Amygdala (tissue), 56 donors: ENCODE measurements at places on chromosomes 5 and 9.
A peak's percentile ranks its signal among the peaks of the same experiment; 100 is the strongest.

- no peak for DNase-seq
These were observed 93.4 kb upstream of the DMAC1 start for GRCh38 chr9:7892975-7893374.

DNA sequence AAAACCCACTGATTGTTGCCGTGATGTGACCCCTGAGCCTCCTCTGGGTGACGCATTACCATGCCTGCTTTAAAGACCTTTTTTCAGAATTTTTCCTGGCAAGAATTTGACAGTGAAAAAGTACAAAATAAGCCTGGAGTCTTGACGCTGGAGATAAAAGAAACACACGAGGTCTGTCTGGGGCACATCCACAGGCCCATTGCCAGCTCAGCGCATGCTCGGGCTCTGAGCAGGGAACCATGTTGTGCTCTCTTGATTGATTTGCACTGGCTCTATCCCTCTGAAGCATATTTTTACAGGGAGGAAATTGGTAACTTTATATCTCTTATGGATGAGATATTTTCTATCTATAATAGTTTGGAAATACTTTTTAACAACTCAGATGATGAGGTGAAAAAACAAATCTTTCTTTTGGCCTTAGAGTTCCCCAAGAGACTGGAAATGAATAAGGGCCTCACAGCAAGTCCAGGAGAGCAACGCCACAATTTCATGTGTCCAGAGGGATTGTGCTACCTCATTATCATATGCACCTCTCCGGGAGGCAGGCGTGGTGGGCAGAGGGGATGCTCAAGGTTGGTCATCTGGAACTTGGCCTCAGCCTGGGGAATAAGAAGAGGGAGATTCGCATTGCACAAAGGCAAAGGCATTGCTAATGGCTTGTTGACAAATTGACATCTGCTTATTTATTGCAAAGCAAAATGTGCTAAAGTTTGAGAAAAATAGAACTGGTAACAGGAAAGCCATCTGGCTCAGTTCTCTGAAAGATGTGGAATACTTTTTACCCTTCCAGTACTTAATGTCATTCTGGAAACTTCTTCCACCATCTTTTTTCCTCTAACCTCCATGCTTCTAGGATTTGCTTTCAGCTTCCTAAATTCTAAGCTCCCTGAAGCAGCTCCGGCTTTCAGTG, 183.8 kb downstream of the PJA2 start:
- DNase-seq, result no peak

DNA sequence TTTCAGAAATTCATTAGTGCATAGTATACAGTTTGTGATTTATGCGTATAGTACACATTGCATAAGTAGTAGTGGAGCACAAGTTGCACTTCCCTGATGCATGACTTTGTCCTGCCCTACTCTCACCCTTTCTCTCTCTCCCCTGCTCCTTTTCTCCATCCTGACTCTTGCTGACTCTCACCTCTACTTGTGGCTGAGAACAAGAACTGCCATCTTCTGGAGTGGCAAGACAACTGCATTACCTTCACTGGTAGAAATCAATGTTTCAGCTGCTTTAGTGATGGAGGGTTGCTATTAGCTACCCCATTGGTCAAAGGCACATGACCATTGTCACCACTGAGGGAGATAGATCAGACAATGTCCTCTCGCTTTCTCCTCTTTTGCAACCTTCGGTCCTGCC, 26.9 kb downstream of the SPEF2 start:
- DNase-seq, result no peak

GRCh38 chr9:13205824-13206223, 73.7 kb downstream of the MPDZ start:
- no peak for DNase-seq

DNA sequence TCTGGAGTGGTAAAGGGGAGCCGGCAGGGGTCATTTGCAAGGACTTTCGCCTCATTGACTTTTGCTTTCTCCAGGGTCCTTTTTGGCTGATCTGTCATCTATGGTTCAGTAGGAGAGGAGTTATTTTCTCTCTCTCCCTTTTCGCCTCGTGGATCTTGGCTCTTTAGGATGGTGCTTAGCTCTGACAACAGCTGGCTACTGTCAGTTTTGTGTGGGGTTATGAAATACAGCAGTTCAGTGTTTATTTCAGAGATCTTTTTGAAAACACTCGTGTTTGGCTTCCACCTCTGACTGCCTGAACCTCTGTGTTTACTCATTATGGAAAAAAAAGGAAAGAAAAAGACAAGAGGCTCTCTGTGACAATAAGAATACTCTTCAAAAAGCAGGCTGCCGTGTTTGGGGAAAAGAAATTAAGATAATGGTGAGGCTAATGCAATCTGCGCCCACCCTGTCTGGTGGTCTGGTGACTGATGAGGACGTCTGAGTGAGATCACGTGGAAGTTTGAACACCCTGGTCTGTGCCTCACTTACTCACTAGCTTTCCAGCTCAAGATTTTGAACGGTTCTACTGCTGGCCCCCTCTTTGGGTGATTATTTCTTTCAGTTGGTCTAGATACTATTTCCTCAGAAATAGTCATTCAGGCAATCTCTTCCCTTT, 567.7 kb downstream of the CAAP1 start:
- DNase-seq, result no peak

DNA sequence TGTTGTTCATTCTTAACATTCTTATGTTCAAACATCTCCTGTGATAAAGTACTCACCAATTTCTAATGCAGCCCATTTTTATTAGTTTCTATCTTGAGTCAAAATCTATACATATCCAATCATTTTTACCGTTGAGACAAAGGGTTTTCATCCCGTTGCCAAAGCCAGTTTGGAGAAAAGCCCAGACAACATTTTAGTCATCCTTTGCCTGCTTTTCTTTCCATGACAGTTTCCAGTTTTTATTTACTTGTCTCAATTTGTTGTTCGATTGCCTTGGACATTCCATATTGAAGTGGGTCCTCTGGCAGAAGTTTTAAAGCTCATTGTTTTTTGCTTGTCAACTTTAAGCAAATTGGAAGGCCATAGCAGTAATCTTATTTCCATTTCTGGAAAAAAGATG, 123.9 kb downstream of the RAB3C start:
- no peak for DNase-seq

GRCh38 chr5:40307920-40308319, 371.8 kb upstream of the PTGER4 start:
- DNase-seq, result no peak

- DNase-seq, result peak; percentile 8
These were observed 34.3 kb upstream of the RPS23 start for GRCh38 chr5:82312373-82312856.

GRCh38 chr9:99822806-99823591, 1.3 kb downstream of the NR4A3 start:
- DNase-seq, result no peak

DNA sequence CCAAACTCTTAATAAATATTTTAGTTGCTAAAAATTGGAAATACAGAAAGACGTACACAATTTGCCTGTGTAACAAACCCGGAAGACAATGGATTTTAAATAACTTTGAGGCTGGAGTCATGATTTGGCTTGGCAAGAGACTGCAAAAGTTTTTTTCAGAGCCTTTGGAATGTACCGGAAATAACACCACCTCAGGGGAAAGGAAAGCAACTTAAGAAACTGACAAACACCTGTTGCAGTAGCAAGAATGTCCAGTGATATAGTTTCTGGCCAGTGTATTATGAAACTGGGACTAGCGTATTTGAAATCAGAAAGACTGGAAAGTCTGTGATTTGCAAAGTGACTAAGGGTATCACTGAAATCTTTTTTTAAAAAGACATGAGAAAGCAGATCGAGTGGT, 842 bp downstream of the MUSK start:
- no peak for DNase-seq

DNA sequence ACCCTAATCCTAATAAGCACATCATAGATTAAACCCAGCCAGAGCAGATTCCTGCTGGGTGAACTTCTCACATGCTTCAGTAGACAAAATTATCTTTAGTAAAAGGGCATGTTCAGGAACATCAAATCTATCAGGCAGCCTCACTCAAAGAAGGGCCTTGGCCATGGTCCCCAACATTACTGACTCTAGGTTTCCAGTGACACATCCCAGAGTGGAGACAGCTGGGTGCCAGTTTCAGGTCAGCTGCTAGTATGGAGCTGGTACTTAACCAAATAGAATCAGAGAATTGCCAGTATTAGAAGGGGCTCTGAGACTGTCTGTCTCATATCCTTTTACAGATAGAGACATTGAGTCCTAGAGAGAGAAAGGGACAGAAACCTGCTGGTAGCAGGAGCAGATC, 44.1 kb upstream of the GALNT10 start:
- no peak for DNase-seq

DNA sequence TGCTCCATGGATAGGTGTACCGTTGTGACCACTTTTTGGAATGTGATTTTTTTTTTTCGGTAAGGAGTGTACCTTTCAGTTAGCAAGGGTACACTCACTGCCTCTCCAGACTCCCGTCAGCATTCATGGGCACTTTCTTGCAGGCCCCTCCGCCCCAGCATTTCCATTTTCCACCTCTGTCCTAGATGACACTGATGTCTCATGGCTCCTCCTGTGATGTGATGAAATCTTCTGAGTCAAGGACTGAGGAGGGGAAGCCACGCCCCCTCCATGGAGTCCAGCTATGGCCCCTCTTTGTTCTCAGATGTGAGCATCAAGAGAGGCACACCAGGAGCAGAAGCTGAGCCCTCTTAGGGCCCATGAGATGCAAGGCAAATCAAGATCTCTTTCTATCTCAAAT, 61.8 kb downstream of the CTSL start:
- no peak for DNase-seq

DNA sequence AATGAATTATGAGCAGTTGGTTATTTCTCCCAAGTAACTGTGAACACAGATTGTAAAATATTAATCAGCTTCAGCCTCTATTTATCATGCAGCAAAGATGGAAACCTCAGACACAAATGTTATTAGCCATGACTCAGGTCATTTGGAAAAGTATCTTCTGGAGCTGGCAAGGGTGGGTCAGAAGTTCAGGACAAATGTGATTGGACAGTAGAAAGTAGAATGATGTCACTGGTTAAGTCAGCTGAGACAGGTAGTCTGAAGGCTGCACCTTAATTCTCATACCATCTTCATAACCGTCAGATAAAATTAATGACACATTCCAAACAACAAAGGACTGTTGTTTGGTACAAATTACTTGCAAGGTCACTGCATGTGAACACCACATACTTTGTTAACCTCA, 140.2 kb downstream of the EMB start:
- no peak for DNase-seq

GRCh38 chr9:16683326-16683725, 187.1 kb downstream of the BNC2 start:
- DNase-seq, result no peak

- DNase-seq, result no peak
These were observed 122.2 kb upstream of the ZNF608 start for GRCh38 chr5:124868676-124869075.

DNA sequence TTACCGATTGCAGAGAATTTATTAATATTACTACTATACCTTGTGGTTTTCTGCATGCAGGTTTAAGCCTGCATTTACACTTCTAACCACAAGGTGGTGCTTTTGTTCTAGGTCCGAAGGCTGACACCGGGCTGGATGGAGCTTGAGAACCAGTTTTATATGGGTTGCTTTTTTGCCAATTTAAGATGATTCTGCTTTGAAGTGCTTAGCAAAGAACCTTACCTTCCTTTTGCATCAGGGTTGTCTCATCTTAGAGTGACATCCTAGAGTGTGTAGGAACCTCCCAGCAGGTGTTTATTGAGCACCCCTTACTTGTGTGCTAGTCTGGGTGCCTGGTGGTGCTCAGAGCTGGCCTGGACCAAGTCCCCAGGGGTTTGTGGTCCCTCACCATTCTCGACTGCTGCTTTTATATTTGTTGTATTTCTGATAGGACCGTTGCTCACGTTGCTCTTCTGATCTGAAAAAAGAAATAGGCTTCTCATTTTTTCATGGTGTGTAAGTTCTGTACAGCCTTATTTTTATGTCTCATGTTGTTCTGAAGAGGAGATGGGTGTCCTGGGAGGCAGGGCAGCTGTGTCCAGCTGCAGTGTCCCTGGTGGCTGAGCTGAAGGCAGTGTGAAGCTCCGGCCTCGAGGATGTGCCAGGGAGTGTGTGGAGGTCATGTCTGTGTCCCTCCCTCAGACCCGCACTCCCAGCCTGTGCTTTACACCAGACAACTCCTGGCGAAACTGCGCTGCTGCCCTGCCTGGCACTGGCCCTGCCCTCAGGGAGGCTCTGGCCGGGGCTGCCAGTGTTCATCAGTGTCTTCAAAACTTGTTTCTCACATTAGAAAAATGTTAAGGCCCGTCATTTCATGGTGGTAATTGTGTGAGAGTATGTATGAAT, 54.3 kb downstream of the EHMT1 start:
- DNase-seq, result no peak

DNA sequence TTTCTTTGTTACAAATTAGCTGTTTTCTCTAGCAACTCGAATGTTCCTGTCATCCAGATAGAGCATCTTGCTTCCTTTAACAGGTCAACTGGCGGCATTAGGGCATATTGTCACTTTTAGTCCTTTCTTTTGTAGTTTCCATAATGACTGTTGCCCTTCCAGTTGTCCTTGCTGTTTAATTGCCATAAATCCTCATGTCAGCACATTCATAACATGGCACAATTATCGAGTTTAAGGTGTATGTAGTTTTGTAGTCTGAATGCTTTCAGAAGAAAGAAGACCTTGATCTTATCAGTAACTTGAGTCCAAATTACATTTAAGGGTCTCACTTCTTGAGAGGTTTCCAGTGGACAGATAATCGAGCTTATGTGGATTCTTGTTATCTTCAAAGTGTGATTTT, 161.7 kb upstream of the CDH12 start:
- no peak for DNase-seq

GRCh38 chr9:4117835-4118610, 181.8 kb downstream of the GLIS3 start:
- DNase-seq, result no peak

DNA sequence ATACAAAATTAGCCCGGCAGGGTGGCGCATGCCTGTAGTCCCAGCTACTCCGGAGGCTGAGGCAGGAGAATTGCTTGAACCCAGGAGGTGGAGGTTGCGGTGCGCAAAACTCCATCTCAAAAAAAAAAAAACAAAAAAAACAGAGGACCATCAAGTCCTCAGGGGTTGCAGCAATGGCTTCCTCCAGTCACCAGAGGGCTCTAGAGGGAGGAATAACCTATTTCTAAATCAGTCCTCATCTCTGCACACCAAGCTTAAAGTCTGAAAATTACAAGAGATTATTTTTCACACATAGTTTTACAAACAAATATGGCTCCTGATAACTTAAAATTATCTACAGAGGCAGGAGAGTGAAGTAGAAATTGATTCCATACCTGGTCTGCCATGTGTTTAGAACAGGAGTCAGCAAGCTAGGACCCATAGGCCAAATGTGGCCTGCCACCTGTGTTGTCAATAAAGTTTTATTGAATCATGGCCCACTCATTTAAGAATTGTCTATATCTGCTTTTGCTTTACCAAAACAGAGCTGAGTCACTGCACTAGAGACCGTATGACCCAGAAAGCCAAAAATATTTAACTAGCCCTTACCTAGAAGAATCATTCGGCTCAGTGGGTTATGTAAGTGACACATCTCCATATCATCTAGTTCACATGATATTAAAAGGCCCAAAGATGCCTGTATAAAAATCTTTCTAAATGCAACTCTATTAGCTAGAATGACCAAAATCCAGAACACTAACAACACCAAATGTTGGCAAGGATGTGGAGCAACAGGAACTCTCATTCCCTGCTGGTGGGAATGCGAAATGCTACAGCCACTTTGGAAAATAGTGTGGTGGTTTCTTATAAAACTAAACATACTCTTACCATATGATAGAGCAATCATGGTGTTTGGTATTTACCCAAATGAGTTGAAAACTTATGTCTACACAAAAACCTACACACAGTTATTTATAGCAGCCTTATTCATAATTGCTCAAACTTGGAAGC, 207.7 kb downstream of the FRMD3 start:
- DNase-seq, result no peak
